ENCODE measurements at places on chromosomes 11 and 22.
A peak's percentile ranks its signal among the peaks of the same experiment; 100 is the strongest.

DNA sequence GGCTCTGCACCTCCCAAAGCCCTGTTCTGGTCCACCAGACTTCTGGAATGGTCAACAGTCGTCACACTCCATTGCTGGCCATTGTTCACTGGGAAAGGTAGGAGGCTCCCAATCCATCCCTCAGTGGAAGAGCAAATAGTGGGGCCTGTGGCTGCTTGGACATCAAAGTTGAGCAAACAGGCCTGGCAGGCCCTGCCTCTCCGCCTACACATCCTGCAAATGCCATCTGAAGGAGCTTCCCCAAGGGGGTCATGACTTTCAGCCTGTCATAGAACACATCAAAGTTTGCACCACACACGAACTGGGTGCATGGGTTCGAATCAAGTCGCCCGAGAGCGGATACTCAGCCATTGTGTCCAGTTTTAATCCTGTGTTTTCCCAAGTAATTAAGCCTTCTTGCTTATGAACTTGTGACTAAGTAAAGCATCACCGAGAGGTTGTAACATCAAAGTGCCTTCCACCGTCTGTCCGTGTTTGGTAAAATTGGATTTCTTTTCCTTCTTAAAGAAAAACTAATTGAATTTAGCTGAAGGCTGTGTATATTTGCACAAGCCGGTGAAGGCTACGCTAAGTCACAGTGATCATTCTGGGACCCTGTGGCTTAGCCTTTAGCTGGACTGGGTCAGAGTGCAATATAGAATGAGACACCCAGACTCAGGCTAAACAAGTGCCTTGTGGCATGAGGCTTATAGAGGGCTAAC lies 36.1 kb downstream of the CLPB start:
- DNase-seq: no peak

GRCh38 chr11:46617972-46618314 lies 590 bp downstream of the ATG13 start:
- no peak for DNase-seq

DNA sequence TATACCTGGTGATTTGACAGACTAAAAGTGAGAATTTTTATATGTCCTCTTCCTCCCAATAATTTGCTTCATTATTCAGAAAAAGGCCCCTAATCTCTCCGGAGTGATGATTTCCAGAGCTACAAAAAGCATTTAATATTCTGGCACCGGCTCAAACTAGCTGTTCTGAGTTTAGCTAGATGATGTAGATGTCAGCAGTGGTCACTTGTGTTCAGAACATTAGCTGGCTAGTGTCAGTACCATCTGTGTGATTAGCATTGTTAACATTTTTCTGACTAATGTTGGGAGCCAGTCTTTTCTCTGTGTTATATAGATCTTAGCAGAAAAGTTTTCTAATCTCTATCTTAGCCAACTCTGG lies 68.7 kb upstream of the RRM1 start:
- no peak for DNase-seq

- DNase-seq: no peak
Observed at GRCh38 chr11:102429691-102430090, 22.9 kb downstream of the TMEM123 start.

DNA sequence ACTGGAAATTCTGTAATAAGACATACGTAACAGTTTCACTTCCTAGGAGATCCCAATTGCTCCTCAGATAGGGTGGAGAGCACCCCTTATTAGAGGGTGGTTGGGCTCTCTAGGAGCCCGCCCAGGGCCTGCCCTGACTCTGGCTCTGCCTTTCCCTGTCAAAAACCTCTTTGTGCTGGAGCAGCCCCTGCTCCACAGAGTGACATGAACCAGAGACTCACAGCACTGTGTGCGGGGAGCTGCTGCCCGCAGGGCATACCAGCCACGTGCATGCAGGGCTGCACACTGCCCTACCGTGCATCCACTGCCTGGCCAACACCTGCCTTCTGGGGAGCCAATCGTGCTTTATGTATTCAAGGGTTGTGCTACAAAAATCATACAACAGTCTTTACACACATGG lies 24.3 kb downstream of the KCNQ1OT1 start:
- peak; percentile 72 for DNase-seq

- no peak for DNase-seq
Observed at GRCh38 chr11:26418386-26418912, 86.5 kb downstream of the ANO3 start.

DNA sequence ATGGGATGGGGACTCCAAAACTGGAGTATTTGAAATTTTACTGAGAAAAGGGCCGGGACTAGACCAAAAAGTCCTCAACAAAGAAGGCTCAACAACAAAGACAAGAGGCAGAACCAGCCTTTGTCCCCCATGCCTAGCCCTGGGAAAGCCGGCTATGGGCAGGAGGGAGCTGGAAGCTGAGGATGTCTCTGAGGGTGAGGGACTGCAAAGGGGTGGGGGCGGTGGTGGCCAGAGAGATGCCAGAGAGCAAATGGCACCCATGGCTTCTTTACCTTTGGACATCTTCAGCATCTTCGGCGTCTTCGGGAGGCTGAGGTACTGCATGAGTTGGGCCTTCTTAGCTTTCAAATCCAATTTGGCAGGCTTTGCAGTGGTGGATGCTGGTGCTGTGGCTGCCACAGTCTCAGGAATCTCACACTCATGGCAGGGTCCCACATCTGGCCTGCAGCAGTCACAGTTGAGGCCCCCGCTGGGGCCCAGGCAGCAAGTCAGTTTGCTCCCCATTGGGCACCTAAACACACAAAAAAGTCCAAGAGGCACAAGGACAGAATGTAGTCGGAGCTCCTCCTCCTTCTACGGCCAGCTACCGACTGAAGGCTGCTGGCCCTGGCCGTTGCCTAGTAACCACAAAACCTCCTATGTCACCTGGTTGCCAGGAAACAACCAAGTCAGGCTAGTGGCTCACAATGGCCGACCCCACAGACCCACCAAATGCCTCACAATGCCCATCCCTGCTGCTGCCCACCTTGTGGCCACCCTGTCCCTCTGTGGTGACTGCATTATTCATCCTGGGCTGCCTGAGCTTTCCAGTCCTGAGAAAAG lies at the start of gene C22orf42:
C22orf42 (minus strand) TSS at position 592 of the 822 bp plus-strand sequence; CDS start at position 504, 88 bp downstream.
- no peak for DNase-seq

- no peak for DNase-seq
Observed at GRCh38 chr11:18452927-18453326, 2.7 kb upstream of the LDHAL6A start.

GRCh38 chr11:24422376-24422775 lies 74.5 kb upstream of the LUZP2 start:
- DNase-seq: no peak

DNA sequence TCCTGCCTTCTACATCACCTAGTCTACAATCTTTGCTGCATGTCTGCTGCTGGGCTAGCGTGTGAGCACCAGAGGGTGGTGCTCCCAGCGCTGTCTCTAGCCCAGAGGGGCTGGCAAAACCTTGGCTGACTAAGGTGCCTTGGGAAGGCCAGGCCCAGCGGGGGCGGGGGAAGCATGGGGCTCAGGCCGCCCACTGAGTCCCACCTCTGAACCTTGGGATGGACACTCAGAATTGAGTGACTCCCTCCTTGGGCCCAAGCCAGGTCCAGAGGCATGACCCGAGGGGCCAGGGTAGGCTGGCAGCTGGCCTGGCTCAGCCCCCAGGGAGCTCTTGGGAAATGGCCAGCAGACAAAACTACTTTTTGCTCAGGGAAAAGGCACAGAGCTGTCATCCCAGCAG lies 7.6 kb upstream of the GAL3ST1 start:
- no peak for DNase-seq

Data from lower leg skin (tissue), 4 donors.